ENCODE measurements at places on chromosomes 6 and 20.

- DNase-seq, result no peak
These were observed 150.7 kb downstream of the PKHD1 start for GRCh38 chr6:51936531-51937290.

DNA sequence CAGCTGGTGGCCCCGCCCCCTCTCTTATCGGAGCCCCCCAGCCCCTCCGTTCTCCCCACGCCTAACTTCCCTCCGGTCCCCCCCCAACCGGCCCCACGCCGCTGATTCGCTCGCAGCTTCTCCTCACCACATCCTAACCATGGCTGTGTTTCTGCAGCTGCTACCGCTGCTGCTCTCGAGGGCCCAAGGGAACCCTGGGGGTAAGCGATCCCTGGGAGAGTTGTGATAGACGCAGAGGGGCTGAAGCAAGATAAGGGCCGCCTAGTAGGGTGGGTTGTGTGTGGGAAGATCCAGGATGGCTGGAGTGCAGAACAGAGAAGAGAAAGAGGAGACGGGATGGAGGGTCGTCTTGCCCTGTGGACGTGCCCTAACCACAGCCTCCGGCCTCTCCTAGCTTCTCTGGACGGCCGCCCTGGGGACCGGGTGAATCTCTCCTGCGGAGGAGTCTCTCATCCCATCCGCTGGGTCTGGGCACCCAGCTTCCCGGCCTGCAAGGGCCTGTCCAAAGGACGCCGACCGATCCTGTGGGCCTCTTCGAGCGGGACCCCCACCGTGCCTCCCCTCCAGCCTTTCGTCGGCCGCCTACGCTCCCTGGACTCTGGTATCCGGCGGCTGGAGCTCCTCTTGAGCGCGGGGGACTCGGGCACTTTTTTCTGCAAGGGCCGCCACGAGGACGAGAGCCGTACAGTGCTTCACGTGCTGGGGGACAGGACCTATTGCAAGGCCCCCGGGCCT lies at the start of gene MPIG6B:
Gene MPIG6B (plus strand): TSS at position 129 of the 735 bp plus-strand sequence. CDS start 11 bp downstream, at position 140.
- no peak for DNase-seq

GRCh38 chr20:50865591-50865990 lies 65.6 kb downstream of the ADNP start:
- no peak for DNase-seq

- peak; percentile 95 for DNase-seq
These were observed 31.3 kb upstream of the HEY2 start for GRCh38 chr6:125718109-125718508.

- DNase-seq, result no peak
These were observed 230.4 kb upstream of the KCNG1 start for GRCh38 chr20:51253280-51253679.
